Activated T-cell treated with anti-CD3 and anti-CD28 coated beads, Interleukin-2, amount 50 U/mL, for 1 hour (primary cell): ENCODE measurements at places on chromosomes 6 and 20.

GRCh38 chr6:163195721-163196691 lies 218.5 kb upstream of the QKI start:
- DNase-seq: no peak

GRCh38 chr20:25030007-25030648 lies 27.8 kb downstream of the ACSS1 start:
- no peak for DNase-seq

DNA sequence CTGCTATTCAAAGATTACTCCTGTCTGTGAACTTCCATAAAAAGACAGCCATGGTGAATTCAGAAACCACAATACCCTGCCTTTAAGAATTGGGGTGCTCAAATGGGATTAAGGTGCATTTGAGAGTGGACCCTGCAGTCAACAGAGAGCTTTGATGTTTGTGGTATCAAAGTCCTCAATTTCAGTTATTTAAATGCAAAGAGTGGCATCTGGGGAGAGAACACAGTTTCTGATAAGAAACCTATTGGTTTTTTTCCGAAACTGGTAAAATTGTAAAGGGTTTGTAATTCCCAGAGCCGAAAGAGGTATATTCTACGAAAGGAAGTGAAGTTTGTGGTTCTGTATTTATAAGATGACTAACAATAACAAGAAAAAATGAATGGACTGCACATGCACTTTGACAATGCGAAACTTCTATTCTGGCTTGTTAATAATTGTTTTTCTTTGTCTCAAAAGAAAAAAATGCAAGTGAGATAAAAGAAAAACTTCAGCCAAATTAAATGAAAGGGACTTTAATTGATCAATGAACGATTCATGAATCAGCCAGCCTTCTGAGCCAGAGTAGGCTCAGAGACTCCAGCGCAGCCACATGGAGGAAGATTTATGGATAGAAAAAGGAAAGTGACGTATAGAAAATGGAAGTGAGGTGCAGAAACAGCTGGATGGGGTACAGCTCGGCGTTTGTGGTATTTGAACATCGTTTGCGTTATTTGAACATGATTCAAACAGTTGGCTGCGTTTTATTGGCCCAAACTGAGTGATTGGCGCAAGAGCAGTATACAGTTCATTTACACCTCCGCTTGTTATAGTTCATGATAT lies 70.5 kb upstream of the DUSP22 start:
- DNase-seq: no peak

DNA sequence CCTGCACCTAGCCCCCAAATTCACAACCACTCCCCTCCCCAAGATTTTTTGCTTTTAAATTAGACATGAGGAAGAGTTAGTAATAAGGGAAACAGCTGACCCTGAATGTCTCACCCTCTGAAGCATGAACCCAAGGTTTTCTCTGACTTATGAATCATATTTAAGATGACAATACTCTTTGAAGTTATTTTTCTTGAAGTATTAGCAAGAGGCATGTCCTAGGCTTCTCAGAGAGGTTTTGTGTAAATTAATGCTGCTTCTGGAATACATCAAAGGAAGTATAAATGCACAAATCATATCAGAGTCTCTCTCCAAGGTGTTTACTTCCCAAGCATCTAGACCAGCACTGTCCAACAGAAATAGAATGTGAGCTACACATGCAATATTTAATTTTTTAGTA lies 408.1 kb upstream of the MARCKS start:
- DNase-seq: no peak

DNA sequence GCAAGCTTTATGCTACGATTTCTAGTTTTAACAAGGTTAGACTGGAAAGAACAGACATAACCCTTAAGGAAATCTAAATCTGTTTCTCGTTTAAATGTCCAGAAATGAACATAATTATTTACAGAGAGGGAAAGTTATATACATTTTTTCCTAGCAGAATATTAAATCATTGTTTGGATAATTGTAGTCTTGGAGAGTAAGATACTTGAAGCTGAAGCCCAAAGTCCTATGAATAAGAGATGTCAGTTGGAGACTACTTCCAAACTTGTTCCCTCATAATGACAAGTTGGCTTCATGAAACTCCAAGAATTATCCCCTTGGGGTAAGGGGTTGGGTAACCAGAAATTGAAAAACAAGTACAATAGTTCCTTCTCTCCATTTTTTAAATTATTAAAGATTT lies 911.1 kb upstream of the MAN1A1 start:
- no peak for DNase-seq

DNA sequence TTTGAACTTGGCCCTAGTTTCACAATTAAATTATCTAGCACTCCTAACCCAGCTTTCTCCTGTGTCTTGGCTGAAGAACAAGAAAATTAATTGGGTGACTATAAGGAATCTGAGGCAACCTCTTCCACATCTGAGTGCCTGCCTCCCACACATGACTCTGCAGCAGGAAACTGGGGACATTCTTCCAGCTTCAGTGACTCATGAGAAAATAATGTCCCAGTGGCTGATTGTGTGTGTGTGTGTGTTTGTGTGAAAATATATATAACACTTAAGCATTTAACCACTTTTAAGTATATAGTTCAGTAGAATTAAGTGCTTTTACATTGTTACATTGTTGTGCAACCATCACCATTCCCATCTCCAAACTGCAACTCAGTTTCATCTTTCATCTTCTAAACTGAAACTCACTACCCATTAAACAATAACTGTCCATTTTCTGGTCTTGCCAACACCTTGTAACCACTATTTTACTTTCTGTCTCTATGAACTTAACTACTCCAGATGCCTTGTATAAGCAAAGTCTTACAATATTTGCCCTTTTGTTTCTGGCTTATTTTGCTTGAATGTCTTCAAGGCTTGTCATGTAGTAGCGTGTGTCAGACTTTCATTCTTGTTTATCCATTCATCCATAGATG lies 8.7 kb downstream of the TRIM38 start:
- no peak for DNase-seq

- no peak for DNase-seq
Measured at GRCh38 chr6:18362058-18362561, 25.0 kb upstream of the RNF144B start.

- no peak for DNase-seq
Measured at GRCh38 chr6:31614684-31615578, at the start of gene AIF1. Gene AIF1, plus strand, starts transcription at chr6:31615234. Its CDS starts 96 bp downstream, at chr6:31615330.

DNA sequence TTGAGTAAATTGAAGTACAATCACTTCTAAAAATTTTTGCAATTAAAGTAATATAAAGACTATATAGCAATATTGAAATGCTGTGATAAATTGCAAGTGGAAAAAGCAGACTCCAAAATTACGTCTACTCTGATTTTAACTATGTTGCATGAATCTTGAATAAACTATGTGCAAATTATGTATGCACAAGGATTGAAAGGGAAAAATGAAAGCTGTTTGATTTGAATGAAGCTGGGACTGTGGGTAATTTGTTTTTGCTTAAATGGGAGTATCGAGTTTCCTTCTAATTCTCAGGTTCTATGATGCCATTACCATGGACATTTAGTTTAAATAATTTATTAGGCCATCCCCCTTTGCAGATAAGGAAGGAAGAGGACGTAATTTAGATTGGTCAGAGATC lies 198.7 kb upstream of the MYLIP start:
- no peak for DNase-seq
